GM12892 (cell line): ENCODE measurements at places on chromosomes 12 and 14.

DNA sequence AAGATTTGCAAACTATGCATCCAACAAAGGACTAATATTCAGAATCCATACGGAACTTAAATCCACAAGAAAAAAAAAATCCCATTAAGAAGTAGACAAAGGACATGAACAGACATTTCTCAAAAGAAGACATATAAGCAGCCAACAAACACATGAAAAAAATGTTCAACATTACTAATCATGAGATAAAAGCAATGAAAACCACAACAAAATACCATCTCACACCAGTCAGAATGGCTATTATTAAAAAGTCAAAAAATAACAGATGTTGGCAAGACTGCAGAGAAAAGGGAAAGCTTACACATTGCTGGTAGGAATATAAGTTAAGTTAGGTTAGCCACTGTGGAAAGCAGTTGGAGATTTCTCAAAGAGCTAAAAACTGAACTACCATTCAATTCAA lies 16.2 kb downstream of the CDK17 start:
- no peak for DNase-seq

DNA sequence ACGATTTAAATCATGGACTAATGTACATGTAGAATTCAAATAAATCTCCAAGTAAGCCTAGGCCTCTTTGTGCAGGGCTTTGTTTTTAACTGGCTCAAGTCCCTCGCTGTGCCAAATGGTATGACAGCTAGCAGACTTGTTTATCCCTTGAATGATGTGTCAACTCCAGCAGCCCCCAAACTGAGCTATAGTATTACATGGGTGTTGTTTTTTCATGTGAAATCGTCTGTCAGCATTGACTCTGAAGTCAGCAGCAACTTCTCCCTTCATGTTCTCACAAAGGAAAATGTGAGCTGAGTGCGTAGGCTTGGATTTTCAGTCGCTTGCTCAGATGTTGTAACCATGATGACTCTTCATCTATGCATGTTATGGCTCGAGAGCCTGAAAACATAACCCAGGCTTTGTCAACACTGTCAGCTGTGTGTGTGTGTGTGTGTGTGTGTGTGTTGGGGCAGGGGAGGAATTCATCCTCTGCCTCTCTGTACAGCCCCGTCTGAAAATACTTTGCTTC lies 73.3 kb downstream of the PTHLH start:
- DNase-seq: no peak

DNA sequence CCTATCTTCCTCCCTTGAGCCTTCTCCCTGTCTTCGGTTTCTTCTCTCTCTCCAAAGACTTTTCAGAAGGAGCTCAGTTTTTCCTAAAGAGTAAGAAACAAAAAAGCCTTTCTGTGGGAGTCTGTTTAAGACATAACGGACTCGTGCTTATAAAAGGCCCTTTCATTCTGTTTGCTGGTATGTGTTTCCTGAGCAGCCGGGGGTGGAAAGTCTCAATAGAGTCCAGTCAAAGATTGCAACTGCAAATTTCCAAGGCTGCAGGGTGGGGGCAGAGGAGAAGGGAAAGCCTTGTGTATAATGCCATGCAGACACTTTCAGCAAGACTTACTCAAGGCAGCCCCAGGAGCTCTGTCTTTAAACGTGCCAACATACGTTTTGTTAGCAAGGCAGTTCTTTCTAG lies 62.2 kb downstream of the GNG2 start:
- no peak for DNase-seq

GRCh38 chr12:15757553-15758255 lies 31.5 kb downstream of the EPS8 start:
- no peak for DNase-seq

DNA sequence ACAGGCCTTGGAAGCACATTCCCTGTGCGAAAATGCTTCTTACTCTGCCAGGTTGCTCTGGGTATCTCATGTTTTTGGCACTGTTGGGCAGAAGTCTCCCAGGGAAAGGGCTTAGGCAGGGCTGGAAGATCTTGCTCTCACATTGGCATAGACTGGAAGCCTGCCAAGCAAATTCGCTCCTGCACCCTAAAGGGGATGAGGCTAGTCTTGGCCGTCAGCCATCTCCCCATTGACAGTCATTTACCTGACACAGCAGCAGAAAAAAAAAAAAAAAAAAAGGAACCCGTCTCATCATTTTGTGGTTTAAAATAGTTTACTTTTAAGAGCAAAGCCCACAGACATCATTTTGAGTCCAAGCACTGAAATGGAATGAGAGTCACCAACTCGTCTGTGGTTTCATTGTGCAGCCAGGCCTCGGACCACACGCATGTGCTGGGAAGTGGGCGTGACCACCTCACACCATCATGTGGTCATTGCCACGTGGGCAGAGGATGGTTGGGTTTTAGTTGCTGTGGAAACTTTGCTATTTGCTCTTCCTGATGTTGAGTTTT lies 84.8 kb downstream of the NRXN3 start:
- DNase-seq: no peak
